ENCODE measurements at places on chromosomes 3 and 15. TPM values are rescaled to one million over a fixed set of nuclear protein-coding genes. Genes with fewer than 3 reads are reported as not detected.

GRCh38 chr3:52118156-52118875, 35.9 kb downstream of the POC1A start:
- no peak overlapping the region for H3K4me3 ChIP-seq
- H3K4me1 ChIP-seq = peaks cover 32% of the 10 kb centered on the region
- DNase-seq = no peak

GRCh38 chr15:85753261-85753660, 41.5 kb downstream of the KLHL25 start:
- no peaks in the 10 kb centered on the region for H3K4me1 ChIP-seq
- no peak for DNase-seq
- H3K4me3 ChIP-seq = no peak overlapping the region
- H3K36me3 ChIP-seq = peaks cover 2% of the 10 kb centered on the region

DNA sequence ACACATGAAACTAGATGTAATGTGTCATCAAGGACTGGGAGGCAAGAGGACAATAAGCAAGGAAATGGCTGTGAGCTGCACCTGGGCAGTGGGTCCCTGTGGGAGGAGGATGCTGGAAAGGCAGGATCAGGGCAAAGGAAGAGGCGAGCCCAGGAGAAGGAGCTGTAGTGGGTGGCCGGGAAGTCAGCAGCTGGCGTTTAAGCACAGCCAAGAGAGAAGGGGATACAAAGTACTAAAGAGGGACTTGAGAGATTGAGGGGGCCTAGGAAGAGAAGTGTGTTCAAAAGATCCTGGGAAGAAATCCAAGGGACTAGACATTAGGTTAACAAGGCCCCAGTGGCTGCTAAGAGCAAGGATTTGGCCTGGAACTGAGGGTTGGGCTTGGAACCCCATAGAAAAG, 188.5 kb upstream of the SLC24A5 start:
- no peak overlapping the region for H3K27ac ChIP-seq
- H3K27me3 ChIP-seq = no peaks in the 10 kb centered on the region
- no peaks in the 10 kb centered on the region for H3K4me1 ChIP-seq

GRCh38 chr15:75697523-75697922, 15.1 kb downstream of the CSPG4 start:
- H3K36me3 ChIP-seq = no peaks in the 10 kb centered on the region
- peaks cover 48% of the 10 kb centered on the region for H3K4me1 ChIP-seq
- DNase-seq = no peak
- H3K27ac ChIP-seq = no peak overlapping the region
- no peak overlapping the region for H3K4me3 ChIP-seq

DNA sequence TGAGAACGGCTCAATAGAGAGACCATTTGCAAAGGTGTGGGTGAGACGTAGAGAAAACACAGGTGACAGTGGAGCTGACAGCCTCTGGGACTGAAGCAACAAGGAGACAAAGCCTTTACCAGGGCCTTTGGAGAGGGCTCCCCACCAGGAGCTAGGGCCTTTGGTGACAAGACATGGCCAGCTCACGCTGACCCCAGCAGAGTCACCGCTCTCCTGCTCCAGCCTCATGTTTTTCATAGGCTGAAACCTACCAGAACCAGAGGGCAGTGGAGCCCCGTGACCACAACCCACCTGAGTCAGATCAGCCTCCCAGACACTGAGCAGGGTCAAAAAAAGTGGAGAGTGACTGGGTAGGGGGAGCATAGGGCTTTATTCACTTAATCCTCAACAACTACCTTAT, 214.7 kb downstream of the SHQ1 start:
- no peak for DNase-seq
- no peaks in the 10 kb centered on the region for H3K27me3 ChIP-seq
- H3K36me3 ChIP-seq = no peaks in the 10 kb centered on the region
- peaks cover 34% of the 10 kb centered on the region for H3K4me1 ChIP-seq
- no peak overlapping the region for H3K27ac ChIP-seq

DNA sequence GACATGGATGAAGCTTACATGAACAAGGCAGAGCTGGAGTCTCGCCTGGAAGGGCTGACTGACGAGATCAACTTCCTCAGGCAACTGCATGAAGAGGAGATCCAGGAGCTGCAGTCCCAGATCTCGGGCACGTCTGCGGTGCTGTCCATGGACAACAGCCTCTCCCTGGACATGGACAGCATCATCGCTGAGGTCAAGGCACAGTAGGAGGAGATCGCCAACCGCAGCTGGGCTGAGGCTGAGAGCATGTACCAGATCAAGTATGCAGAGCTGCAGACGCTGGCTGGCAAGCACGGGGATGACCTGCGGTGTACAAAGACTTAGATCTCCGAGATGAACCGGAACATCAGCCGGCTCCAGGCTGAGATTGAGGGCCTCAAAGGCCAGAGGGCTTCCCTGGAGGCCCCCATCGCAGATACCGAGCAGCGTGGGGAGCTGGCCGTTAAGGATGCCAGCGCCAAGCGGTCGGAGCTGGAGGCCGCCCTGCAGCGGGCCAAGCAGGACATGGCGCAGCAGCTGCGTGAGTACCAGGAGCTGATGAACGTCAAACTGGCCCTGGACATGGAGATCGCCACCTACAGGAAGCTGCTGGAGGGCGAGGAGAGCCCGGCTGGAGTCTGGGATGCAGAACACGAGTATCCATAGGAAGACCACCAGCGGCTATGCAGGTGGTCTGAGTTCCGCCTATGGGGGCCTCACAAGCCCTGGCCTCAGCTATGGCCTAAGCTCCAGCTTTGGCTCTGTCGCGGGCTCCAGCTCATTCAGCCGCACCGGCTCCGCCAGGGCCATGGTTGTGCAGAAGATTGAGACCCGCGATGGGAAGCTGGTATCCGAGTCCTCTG, 77.6 kb downstream of the CLDN11 start:
- DNase-seq = no peak
- H3K27ac ChIP-seq = no peak overlapping the region
- no peak overlapping the region for H3K4me3 ChIP-seq
- 0 out of 2 replicates have a peak, but pooled peaks cover 2% of the 10 kb centered on the region for H3K27me3 ChIP-seq

DNA sequence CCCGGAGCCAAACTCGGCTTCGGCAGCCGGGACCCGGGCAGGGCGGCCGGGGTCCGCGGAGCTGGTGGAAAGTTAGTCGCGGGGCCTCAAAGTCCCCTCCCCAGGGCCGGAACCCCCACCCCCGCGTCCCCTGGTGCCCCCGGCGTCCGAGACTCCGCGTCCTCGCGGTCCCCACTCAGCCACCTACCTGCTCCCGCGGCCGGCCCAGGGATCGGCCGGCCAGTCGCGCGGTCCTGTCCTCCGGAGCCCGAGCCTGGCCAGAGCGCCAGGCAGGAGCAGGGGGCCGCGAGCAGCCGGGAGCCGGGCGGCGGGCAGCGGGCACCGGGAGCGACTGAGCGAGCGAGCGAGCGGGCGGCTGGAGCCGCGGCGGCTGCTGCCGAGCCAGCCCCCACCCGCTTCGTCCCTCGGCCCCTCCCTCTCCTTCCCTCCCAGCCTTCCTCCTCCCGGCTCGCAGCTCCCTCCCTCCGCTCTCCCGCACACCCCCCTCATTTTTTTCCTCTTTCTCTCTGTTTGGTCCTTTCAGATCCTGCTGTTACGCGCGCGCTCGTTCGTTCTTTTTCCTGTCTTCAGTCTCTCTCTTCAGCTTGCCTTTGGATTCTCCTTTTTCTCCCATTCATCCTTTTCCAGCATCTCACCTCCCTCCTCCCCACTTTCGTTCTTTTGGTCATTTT, at the start of gene MEGF11:
TSS of gene MEGF11 (minus strand) at position 333 of the 671 bp plus-strand sequence. CDS start 125,347 bp downstream, outside the sequence.
- H3K4me3 ChIP-seq = peak within 1 kb of the TSS; percentile 35
- peaks cover 40% of the 10 kb centered on the region for H3K27me3 ChIP-seq
- H3K4me1 ChIP-seq = peaks cover 3% of the 10 kb centered on the region
- no peaks in the 10 kb centered on the region for H3K36me3 ChIP-seq
- DNase-seq = no peak

DNA sequence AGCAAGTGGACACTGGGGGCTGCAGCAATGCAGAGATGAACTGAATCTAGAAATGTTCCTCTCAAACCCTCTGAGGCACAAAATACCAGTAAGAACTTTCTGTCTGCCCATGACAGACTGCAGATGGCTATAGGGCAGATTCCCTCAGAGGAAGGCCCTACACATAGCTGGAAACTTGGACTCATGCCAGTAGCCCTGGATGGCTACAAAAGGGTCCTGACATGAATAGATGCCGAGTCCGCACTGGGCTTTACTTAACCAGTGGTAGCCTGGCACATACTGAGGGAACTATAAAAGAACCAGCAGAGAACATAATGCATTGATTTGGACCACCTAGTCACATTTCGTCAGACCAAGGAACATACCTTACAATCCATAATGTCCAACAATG, 66.7 kb downstream of the C3orf80 start:
- H3K4me3 ChIP-seq = no peak overlapping the region
- no peaks in the 10 kb centered on the region for H3K4me1 ChIP-seq
- H3K36me3 ChIP-seq = no peaks in the 10 kb centered on the region
- no peaks in the 10 kb centered on the region for H3K27me3 ChIP-seq

- no peaks in the 10 kb centered on the region for H3K27me3 ChIP-seq
- no peak overlapping the region for H3K27ac ChIP-seq
- H3K36me3 ChIP-seq = no peaks in the 10 kb centered on the region
- no peaks in the 10 kb centered on the region for H3K4me1 ChIP-seq
- H3K4me3 ChIP-seq = no peak overlapping the region
Observed at GRCh38 chr3:156256945-156257344, 136.6 kb downstream of the KCNAB1 start.

WWTR1 gene
- 5.1 TPM for total RNA-seq

ZNF80 gene
- not detected for total RNA-seq

GP5 gene
- total RNA-seq = not detected

PPCDC gene
- total RNA-seq = 43.3 TPM

MYRIP gene
- 0.08 TPM for total RNA-seq

TIMP4 gene
- total RNA-seq = not detected

CD86 gene
- total RNA-seq = 41.9 TPM
